ENCODE measurements at places on chromosomes 13 and 19. TPM values are rescaled to one million over a fixed set of nuclear protein-coding genes. Genes with fewer than 3 reads are reported as not detected.

The PMIS2 gene
- total RNA-seq = not detected

The ZNF473 gene
- 23.3 TPM for total RNA-seq

The OR7C1 gene
- total RNA-seq = not detected

The TUBA3C gene
- total RNA-seq = not detected

The CDX2 gene
- total RNA-seq = 2.4 TPM

The C19orf81 gene
- total RNA-seq = 7.9 TPM

The JAK3 gene
- 1.3 TPM for total RNA-seq

The TYROBP gene
- total RNA-seq = not detected

The CNFN gene
- total RNA-seq = 2.2 TPM

The DCT gene
- 0.43 TPM for total RNA-seq

The PEAK3 gene
- not detected for total RNA-seq

The FUT3 gene
- total RNA-seq = not detected

GRCh38 chr19:58204566-58204965 lies 21.7 kb downstream of the ZNF274 start:
- DNase-seq = no peak

GRCh38 chr13:38180670-38181069 lies 169.0 kb upstream of the UFM1 start:
- DNase-seq = no peak

- no peak for DNase-seq
Measured at GRCh38 chr13:78598116-78598781, 5.1 kb downstream of the POU4F1 start.

GRCh38 chr13:42751693-42752092 lies 29.7 kb upstream of the FAM216B start:
- no peak for DNase-seq

DNA sequence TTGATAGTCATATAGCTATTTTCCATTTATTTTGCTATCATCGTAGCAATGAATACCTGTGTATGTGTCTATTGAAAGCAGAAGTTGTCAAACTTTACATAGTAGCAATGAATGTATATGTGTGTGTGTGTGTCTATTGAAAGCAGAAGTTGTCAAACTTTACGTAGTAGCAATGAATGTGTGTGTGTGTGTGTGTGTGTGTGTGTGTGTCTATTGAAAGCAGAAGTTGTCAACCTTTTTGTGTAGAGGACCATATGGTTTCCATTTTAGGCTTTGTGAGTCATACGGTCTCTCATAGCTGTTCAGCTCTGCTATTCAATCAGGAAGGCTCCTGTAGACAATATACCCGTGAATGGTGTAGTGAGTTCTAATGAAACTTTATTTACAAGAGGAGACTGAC lies 20.8 kb downstream of the NLRP4 start:
- DNase-seq = no peak

- DNase-seq = no peak
Measured at GRCh38 chr19:34135054-34135800, 37.1 kb upstream of the LSM14A start.

DNA sequence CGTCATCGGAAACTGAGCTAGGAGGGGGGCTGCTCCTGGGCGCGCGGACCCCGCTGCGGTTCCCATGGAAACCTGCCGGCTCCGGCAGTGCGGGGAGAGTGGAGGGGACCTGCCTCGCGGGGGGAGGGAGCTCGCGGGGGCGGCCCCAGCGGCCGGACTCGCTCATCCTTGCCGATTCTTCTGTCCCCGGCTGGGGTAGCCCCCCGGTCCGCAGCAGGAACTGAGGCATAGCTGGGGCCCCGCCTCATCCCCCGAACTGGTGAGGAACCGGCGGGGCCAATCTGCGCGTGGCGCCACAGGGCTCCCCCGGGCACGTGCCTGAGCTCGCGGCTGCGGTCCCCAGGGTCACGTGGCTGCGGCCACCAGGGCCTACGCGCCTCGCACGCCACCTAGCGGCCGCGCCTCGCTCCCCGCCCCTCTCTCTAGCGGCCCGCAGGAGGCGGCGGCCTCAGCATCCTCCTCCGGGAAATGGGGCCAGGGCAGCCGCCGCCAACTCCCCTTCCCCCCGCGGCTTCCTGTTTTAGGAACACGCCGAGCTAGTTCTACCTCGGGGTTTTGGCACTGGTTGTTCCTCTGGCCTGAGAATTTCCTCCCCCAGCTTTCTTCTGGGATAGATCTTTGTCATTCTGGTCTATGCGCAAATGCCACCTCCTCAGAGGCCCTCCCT lies 1.7 kb upstream of the ELAVL3 start:
- peak; percentile 73 for DNase-seq

GRCh38 chr13:105906746-105907145 lies 628.7 kb downstream of the EFNB2 start:
- no peak for DNase-seq

DNA sequence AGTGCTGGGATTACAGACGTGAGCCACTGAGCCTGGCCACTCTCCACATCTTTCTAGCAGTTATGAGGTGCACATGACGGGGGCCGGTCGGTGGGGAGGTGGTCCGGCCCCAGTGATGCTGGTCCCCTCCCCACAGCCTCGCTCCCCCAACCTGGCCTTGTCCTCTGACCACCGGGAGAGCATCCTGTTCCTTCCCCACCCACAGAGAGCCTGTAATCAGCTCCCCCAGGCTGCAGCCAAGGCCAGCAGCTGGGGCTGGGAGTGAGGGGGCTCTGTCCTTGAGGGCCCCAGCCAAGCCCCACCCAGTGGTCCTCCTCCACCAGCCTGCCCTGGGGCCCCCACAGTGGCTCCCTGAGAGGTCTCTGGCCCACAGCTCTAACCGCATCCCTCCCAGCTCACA lies 3.0 kb upstream of the INSL3 start:
- DNase-seq = no peak

DNA sequence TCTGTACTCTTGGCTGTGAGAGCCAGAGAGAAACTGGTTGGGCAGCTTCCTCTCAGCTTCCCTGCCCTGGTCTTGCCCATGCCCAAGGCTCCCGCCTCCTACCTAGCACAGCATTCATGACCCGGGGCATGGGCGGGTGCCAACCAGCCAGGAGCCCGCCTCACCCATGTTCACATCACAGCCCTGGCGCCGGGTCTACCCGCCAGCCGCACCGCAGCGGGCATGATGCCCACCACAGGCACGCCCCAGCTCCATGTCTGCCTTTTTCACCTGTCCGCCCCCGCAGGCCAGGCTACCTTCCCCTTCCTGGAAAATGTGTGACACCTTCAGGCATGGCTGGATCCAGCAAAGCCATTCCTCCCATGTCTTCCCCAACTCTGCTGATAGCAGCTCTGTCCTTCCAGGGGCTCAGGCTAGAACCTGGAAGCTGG lies 42.1 kb downstream of the PTPRS start:
- no peak for DNase-seq

DNA sequence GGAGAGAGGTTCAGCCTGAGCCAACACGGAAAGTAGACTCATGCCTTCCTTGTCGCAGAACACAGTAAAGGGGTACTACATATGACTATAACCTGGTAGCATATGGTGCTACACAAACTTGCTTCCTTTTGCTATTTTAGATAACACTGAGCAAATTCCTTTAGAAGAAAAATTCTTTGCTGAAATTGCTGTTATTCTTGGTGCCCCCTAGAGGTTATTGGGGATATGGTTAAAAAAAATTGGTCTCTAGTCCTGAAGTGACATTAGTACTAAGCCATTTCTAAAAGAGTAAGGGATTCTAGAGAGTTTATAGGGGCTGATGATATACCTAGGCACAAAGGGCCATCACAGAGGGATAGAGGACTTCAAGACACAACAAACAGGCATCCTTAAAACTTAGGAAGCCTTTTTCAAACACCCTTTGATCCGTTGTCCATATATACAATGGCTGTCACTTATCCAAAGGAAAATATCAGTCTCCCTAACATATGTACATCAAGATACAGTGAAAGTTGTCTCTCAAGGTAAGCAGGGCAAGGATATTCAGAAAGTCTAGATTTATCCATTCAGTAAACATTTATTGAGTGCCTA lies 13.9 kb upstream of the HS6ST3 start:
- DNase-seq = no peak

DNA sequence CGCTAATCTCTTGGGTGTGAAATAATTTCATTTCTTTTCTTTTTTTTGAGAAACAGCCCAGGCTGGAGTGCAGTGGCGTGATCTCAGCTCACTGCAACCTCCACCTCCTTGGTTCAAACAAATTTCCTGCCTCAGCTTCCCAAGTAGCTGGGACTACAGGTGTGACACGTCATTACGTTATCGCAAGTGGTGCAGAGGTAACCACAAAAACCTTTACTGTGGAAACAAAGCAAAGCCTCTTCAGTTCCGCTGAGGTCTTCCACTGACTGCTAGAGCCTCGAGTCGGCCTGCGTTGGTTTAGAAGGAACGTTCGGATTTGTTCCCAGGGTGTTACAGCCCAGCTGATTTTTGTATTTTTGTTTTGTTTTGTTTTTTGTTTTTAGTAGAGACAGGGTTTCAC lies 2.0 kb upstream of the ZNF784 start:
- no peak for DNase-seq

DNA sequence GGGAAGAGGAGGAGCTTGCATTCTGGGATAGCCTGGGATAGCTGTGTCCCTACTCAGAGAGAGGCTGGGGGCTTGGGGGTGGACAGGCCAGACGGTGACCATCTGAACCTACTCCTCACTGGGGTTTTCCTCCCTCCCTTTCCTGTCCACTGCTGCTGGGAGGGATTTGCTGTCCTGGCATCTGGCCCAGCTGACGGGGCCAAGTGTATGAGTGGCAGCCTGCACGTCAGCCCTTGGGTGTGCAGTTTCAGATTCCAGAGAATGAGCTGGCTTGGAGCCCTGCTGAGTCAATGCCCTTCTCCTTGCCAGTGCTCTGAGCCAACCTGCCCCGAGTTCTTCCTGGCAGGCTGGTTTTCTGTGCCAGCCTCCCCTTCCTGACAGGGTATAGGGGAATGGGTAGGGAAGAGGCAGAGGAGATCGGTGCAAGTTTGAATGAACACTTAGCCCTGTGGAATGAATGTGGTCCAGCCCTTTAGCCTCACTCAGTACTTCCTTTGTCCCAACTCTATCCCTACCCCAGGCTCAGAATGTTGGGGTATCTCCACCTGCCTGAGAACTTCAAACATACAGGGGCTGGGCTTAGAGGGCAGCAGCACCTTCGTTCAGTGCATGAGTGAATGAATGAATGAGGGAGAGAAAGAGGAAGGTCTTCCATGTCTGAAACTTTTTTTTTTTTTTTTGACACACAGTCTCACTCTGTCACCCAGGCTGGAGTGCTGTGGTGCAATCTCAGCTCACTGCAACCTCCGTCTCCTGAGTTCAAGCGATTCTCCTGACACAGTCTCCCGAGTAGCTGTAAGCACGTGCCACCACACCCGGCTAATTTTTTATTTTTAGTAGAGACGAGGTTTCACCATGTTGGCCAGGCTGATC lies 1.8 kb upstream of the ANGPTL4 start:
- DNase-seq = no peak

DNA sequence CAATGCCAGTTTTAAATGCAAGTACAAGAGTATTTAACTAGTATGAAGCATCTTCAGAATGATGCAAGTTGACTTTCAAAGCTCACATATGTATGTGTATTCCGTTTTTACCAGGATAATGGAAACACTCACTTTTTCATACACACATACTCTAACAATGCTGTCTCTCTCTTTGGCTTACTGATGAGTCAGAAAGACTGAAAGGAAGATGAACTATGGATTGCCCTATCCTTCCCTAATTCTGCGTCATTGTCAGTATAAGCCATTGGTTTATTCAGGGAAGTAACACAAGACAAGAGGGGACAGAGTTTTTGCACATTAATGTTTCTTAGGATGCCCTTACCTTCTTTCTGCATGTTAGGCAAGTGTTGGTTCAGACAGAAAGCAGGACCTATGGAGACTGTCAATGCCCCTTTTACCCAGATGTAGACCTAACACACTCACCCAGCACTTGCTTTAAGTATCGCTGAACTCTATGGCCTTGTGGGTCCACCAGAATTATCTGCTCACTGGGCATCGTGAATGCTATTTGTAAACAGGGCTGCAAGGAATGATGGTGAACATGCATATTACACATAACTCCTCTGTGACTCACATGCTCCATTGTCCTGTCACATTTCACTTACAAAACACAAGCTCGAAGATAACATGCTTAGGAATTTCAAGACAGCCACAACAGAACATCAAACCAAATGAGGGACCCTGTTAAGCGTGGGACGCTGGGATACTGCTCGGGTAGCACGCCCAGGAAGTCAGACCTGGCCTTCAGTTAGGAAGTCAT lies 10.0 kb upstream of the OXGR1 start:
- no peak for DNase-seq

DNA sequence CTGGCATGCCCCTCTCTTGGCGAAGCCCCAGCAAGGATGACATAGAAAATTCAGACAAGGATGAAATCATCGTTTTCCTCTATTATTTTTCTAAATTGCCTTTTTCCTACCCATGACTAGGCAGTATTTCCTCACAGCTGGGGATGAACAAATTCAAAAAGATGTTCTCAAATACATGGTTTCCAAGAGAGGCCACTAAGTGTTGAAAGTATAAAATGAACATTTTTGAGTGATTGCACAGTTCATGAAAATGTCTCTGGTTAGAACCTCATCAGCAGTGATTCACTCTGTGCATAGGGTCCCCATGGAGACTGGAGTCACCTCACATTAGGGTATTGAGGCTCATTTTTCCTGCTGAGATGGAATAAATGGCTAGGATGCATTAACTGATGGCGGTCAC lies 373.7 kb downstream of the DNAJC15 start:
- no peak for DNase-seq
